ENCODE measurements at places on chromosomes 16 and 17.

DNA sequence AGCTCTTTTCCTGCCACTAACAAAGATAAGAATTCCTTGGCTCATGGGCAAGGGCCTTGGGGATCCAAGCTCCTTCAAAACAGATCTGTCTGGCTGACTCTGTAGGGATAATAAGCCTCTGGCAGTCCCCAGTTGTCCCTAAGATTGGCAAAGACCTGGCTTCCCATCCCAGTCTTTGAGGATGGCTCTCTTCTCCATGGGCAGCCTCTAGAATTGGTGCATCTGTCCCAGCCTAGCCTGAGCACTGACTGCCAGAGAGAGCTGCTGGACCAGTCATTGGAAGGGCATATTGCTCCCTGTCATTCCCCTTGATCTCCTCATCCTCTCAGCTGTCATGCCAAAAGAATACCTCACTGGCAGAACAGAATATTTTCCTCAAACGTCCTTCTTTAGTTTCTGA is 13.2 kb upstream of the CUEDC1 start:
- DNase-seq, result no peak

DNA sequence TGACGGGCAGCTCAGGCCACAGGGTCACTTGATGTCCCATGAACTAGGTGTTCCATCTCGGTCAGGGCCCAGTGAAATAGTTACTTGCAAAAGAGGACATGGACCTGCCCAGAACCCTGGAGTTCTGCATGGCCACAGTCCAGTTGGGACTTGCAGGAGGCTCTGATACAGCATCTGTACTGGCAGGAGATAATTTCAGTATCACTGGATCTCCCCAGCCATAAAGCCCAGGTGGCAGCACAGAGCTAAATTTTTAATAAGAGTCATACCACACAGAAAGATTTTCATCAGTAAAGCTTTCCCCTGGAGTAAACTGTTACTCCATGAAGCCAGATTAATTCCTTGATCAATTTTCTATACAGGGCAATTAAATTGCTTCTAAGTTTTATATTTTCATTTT is 18.0 kb upstream of the SLC16A5 start:
- no peak for DNase-seq

GRCh38 chr17:41404024-41404671 is 6.7 kb upstream of the KRT31 start:
- DNase-seq, result no peak

DNA sequence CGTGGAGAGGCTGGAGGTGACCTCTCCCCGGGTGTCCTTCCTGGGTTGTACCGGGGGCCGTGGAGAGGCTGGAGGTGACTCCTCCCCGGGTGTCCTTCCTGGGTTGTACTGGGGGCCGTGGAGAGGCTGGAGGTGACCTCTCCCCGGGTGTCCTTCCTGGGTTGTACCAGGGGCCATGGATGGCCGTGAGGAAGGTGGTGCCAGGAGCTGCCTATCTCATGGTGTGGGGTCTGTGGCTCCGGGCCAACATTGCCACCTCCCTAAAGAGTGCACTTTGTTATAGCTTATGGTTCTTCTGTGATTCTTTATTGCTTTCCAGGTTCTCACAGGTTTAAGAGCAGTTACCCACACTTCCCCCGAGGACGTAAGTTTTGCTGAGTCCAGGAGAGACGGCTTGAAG is 86.3 kb upstream of the ZNF750 start:
- no peak for DNase-seq

GRCh38 chr16:52597772-52598483 is 51.0 kb upstream of the TOX3 start:
- no peak for DNase-seq

DNA sequence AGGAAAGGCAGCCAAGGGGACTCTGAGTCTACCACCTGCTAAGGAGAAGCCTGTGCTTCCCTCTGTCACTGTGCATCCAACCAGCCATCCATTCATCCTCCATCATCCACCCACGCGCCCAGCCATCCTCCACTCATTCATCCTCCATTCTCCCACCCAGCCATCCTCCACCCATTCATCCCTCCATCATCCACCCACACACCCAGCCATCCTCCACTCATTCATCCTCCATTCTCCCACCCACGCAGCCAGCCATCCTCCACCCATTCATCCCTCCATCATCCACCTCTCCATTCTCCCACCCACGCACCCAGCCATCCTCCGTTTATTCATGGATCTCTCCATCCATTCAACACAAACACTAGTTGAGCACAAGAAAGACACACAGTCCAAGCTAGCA is 74.1 kb downstream of the COG7 start:
- DNase-seq, result no peak

GRCh38 chr16:4663777-4664465 is 29.4 kb upstream of the NUDT16L1 start:
- no peak for DNase-seq

GRCh38 chr16:11401161-11402050 is 56.1 kb downstream of the RMI2 start:
- DNase-seq, result no peak

- DNase-seq, result no peak
These were observed 851 bp upstream of the DPEP1 start for GRCh38 chr16:89612415-89613166.

DNA sequence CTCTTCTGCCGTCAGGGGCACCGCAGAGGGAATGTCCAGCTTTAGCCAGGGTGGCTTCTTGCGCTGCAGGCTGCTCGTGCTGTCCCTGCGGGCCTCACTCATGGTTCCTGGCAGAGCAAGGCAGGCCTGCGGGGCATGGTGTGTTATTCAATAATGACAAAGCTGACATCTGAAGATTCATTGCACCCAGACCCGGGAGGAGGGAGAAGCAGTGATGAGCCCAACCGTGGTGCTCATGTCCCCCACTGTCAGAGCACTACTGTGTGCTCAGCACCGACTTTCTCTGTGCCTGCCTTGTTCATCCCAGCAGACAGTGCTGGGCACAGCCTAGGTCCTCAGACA is 7.5 kb downstream of the RHBDF1 start:
- no peak for DNase-seq

DNA sequence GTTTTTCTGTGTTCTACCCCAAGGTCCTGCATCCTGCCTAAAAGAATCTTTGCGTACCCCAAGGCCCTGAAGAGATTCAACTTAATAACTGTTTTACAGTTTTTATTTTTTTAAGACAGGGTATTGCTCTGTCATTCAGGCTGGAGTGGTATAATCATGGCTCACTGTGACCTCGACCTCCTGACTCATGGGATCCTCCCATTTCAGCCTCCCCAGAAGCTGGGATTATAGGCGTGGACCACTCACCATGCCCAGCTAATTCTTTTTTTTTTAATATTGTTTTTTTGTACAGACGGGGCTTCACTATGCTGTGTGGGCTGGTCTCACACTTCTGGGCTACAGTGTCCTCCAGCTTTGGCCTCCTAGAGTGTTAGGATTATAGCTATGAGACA is 9.3 kb upstream of the FAAP100 start:
- DNase-seq, result no peak

DNA sequence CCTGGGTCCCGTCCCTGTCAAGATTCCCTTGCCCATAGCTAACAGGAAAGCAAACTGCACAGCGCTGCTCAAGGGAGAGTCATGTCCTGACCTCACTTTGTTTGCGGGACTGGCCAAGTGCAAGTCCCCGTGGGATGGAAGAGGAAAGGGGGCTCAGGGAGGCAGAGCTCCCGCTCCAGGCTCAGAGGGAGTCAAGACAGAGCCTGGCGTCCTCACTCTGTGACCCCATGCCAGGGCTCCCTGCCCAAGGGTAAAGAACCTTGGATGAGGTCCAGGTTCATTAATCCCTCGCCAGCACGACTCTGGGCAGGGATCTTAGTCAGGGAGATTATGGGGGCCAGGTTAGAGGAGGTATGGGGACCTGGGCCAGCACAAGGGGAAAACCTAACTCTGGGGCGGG is 51.5 kb upstream of the CBX4 start:
- DNase-seq, result peak; percentile 18
